ENCODE measurements at places on chromosomes 5 and 9. TPM values are rescaled to one million over a fixed set of nuclear protein-coding genes. Genes with fewer than 3 reads are reported as not detected.

CCL27 gene
- 0.17 TPM for polyA plus RNA-seq

SHOC1 gene
- 0.03 TPM for polyA plus RNA-seq

GRCh38 chr5:148697180-148697808 lies 43.0 kb upstream of the HTR4 start:
- H3K4me3 ChIP-seq: no peak overlapping the region
- DNase-seq: peak; percentile 56
- no peaks in the 10 kb centered on the region for H3K27me3 ChIP-seq
- H3K36me3 ChIP-seq: no peaks in the 10 kb centered on the region

RBM27 gene
- 7.6 TPM for polyA plus RNA-seq

GRCh38 chr5:141945511-141946051 lies 12.4 kb downstream of the PCDH12 start:
- H3K27me3 ChIP-seq: peaks cover 7% of the 10 kb centered on the region
- H3K36me3 ChIP-seq: no peaks in the 10 kb centered on the region
- H3K4me3 ChIP-seq: no peak overlapping the region
- no peak overlapping the region for H3K27ac ChIP-seq
- H3K4me1 ChIP-seq: peaks cover under 1% of the 10 kb centered on the region

NTNG2 gene
- 0.84 TPM for polyA plus RNA-seq

GRCh38 chr9:110157823-110158664 lies 49.9 kb downstream of the C9orf152 start:
- H3K27me3 ChIP-seq: no peaks in the 10 kb centered on the region
- DNase-seq: no peak
- peaks cover 17% of the 10 kb centered on the region for H3K4me1 ChIP-seq

Measured in IMR-90 (cell line).